ENCODE measurements at places on chromosomes 3 and 15.

DNA sequence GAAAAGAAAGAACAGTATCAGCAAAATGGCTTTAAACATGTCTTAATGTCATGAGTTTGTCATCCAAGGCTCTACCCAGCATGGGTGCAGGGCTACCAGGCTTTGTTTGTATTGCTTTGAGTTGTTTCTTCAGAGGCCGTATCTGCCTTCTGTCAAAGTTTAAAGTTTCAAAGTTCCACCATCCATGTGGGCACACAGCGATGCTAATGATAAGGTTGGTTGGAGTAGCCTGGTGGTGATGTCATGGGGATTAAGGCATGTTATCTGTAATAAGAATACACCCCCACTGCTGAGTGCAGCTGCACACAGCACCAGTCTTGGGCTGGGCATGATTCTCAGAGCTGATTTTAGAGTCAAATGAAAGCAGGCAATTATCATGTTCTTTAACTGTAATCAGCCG lies 72.0 kb upstream of the LRTM1 start:
- DNase-seq, result no peak

- no peak for DNase-seq
Observed at GRCh38 chr3:133390715-133391114, 9.1 kb upstream of the BFSP2 start.

DNA sequence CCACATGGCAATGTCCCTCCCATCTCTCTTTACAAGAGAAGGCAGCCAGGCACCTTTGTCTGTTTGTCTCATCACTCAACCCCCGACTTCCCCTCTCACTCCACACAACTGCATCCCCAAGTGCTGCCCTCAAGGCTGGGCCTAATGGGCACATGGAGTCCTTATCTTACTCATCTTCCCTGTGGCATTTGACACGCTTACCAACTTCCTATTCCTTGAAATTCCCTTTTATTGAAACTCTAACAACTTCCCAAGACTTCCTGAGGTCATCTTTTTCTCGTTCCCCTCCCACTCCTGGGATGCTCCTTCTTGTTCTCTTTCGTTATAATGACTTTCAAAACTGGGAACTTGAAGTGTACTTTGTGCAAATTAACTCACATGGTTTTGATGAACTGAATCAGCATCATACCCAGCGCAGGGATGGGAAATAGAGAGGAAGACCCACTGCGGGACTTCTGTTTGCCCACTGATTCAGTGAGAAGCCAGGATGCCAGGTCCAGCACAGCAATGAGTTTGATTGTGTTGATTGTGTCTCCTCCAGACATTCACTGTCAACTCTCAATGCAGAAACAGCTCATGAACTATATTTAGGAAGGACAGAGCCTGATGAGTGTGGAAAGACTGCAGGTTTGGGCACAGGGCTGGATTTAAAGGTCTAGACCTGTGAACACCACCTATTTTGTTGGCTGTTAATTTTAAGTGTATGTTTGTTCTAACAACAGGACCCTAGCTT lies 104.7 kb upstream of the TNIK start:
- no peak for DNase-seq

- DNase-seq, result no peak
Observed at GRCh38 chr3:161770484-161771386, 274.1 kb downstream of the OTOL1 start.

DNA sequence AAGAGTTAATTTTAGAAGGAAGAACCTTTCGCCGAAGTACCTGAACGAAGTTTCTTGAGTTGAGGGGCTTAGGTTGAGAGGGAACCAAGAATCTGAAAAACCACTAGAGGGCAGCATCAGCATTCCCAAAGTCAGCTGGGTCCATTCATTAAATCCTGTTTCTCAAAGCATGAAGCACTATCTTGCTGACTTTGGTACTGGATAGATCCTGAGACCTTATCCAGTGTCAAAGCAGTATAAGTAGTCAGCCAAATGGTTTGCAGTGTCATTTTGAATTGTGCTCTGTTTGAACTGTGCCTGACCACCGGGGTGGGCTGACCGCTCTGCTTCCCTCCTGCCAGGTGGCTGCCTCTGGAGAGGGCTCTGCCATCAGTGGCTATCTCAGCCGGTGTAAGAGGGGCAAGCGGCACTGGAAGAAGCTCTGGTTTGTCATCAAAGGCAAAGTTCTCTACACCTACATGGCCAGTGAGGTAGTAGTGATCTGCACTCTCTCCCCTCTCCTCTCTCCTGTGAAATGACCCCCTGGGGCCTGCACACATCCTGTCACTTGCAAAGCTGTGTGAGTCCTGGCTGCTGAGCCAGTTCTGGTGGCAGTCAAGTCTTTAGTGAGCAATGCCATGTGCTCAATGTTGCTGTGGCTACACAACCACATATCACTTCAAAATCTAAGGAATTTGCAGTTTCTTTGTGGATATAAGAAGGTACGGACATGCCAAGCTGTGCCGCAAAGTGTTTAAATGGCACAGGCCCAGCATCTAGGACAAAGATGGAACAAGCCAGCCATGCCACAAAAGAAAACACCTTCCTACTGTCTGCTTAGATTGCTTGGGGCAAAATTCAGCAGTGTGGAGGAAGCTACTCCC lies 21.4 kb upstream of the NR2C2 start:
- DNase-seq, result no peak

GRCh38 chr3:52986938-52987337 lies 58.9 kb downstream of the SFMBT1 start:
- no peak for DNase-seq

DNA sequence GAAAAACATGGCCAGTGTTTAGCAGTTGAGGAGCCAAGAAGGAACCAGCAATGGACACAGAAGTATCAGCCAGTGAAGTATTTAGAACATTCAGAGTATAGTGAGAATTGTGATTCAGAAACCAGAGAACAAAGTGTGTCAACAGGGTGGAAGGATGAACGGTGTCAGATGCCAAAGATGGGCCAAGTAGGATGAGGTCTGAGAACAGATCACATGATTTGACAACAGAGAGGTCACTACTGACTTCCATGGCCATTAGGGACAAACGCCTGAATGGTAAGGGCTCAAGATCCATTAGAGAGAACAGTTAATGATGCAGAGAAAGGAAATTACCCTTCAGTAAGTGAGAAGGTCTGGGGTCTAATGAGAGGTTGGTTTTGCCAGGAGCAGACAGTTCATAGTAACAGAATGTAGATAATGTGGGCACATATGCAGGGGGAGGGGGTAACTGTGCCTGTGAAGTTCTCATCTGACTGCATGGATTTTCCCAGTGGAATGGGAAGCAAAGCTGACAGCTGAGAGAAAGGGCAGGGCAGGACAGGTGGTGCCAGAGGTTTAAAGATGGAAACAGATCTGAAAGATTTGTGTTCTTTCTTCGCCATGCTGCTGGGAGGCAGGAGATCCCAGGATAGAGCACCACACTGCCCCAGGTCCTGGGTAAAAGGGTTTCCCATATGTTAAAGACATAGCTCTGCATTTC lies 4.8 kb upstream of the ACAD9 start:
- no peak for DNase-seq

DNA sequence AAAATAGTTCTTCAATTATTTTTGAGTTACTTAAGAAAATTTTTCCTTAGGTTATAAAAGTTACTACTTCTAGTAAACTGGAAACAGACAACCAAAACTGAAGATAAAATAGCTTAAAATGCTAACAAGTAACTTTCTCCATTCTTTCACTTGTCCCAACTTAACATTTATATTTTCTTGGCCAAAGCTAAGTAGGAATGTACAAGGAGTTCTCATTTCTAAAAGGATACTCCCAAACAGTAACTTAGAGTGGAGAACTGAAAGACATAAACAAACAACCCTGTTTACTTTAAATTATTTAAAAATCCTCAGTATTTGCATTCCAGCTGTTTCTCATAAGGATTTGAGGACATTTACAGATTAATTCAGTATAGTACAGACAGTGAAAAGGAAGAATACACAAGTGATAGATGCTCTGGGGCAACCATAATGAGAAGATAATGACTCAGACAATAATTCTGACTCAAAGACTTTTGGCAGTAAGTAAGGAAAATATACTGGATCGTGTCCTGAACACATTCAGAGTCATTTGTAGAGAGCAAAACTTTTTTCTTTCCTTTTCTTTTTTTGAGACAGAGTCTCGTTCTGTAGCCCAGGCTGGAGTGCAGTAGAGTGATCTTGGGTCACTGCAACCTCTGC lies 29.2 kb upstream of the ANXA2 start:
- no peak for DNase-seq

DNA sequence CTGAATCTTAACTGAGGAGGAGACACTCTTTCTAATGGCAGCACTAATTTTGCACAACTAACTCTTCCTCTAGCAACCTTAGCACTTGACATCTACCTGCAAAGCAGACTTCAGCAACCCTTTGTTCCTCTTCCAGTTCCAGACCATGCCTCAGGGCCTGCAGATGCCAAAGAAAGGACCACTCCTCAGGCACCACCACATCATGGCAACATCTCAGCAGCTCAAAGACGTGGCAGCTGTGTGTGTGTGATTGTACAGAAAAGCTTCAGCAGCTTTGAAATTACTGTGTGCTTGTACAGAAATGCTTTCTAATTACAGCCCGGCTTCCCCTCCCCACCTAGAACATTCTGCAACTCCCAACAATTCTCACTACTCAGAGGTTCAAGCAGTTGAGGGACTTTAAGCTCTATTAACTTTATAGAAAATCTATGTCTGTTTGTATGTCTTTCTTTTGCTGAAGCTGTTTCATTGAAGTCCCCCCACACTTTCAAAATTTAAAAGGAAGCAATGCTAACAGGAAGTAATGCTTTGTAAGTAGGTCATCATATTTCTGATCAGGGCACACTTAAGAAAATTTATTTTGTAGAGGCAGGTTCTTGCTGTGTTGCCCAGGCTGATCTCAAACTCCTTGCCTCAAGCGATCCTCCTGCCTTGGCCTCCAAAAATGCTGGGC lies 115.2 kb downstream of the CD47 start:
- no peak for DNase-seq

- DNase-seq, result no peak
Observed at GRCh38 chr3:196920733-196921132, 21.6 kb downstream of the NCBP2 start.

DNA sequence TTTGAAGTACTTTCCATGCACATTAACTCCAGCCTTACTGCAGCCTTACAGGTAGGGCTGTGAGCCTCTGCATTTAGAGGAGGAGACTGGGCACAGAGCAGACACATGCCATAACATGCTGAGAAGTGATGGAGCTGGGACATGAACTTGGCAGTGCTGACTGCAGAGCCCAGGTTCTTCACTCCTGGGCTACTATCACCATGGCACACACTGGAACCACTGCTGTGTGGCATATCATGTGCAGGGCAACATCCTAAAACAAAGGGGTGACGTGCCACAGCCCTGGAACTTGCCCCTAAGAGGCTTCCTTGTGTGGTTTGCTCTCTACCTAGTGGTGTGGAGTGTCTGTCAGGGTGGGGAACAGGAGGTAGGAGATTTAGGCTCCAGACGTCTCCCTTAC lies 25.4 kb downstream of the EHD4 start:
- DNase-seq, result no peak

DNA sequence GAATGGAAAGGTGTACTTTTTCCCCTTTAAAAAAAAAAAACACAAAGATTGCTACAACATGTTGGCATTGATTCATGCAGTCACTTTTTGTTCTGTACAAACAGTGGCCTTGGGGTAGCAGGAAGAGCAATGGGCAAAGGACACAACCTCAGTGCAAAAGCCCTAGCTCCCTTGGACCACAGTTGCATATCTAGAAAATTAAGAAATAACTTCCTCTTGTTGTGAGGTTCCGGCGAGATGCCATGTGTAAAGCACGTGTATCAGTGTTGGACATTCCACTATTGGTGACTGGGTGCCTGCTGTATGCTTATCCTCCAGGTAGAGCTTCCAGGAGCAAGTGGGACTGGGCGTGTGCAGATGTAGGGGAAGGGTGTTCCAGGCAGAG lies 164.5 kb downstream of the THSD4 start:
- no peak for DNase-seq

- DNase-seq, result no peak
Observed at GRCh38 chr3:192816351-192816750, 89.0 kb upstream of the FGF12 start.

GRCh38 chr15:89486726-89487050 lies 9.7 kb downstream of the RHCG start:
- DNase-seq, result no peak

DNA sequence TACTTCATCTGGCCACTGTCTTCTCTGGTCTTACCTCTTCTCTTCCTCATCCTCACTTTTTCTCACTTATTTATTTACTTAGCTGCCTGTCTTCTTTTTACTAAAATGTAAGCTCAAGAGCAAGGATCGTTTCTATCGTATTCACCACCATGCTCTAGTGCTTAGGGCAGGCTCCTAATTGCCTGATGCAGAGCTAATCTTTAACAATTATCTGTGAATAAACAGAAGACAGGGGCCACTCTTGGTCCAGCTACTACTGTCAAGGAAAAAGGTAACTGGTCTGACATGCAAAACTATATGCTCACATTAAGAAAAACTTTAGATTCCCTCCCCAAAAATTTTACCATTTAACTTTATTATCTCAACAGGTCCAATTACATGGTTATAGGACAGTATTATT lies 17.5 kb downstream of the PIK3R4 start:
- no peak for DNase-seq

GRCh38 chr3:59334585-59334984 lies 284.8 kb upstream of the CFAP20DC start:
- peak; percentile 31 for DNase-seq

DNA sequence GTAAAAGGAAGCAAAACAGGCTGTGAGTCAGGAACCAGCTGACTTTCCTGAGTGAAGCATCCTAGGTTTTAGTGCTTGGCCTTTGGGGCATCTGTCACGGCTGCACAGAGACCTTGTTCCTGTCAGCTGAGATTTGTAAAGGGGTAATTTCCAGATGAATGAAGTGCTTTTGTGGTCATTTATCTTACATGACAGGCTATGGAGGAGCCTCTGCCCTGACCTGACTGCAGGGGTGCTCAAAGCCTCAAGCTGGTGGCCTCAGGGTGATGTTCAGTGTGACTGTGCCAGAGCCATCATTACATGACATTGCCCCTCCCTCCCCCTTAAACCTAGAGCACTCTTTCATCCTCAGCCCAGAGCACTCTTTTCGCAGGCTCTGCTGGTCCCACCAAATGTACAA lies 132.5 kb downstream of the ARNT2 start:
- no peak for DNase-seq

Measured in GM04503 (cell line).